Caki2 (cell line): ENCODE measurements at places on chromosomes 7 and 10. TPM values are rescaled to one million over a fixed set of nuclear protein-coding genes. Genes with fewer than 3 reads are reported as not detected.

DNA sequence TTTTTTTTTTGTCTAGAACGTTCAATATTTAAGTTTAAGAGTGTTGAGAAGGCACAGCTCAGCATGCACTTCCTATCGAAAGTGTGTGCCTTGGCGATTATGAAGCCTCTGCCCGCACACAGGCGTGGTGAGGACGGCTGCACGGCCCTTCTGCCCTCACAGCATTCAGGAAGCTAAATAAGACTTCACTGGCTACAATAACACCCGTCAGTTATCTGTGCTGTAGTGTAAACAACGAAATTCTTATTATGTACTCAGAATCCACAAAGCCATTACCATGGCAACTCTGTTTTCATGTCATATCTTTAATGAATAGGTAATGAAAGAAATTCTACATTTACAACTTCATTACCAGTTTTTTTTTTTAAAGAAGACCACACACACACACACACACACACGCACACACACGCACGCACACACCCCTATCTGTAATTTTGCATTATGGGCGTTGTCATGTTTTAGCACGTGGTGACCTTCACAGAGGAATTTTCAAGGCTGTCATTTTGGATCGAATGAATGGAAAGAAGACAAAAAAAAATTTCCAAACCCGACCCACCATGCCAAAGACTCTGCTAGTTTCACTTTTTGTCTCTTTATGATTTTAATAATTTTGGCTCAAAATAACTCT is 254.8 kb upstream of the CTBP2 start:
- no peak for DNase-seq

DNA sequence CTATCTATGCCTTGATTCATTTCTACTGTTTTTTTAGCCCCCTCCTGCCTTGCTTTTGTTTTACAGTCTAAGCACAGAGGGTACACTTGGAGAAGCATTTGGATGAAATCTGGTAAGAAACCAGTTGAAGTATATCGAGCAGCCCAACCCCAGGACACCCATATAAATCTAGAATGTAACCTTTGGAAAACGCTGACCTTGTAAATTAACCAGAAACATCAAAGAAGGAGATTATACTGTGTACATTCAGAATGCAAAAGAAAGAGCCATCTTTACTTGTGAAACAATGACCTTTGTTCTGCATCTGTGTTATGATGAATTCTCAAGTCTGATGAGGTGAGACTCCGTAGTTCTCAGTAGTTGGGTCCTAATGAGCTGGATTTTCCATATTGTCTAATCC is 49.3 kb upstream of the RAB18 start:
- no peak for DNase-seq

- peak; percentile 33 for DNase-seq
Observed at GRCh38 chr10:104309980-104310978, 28.0 kb downstream of the ITPRIP start.

GRCh38 chr10:3525832-3526449 is 259.1 kb downstream of the KLF6 start:
- peak; percentile 89 for DNase-seq

- no peak for DNase-seq
Observed at GRCh38 chr10:3294919-3295581, 122.5 kb upstream of the PITRM1 start.

DNA sequence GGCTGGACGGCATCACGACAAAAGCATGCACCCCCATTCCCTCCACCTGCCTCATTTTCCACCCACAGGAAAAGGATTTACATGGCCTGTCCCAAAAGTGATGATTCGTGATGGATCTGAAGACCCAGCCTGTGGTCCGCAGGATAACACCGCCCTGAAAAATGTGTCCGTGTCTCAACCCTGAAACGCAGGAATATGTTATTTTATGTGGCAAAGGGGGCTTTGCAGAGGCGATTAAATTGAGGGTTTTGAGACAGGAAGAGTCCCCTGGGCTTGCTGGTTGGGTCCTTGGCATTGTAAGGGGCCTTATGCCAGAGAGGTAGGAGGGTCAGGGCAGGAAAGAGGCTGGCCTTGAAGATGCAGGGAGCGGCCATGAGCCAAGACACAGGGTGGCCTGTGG is 80.2 kb upstream of the PPP2R2D start:
- DNase-seq: no peak

DNA sequence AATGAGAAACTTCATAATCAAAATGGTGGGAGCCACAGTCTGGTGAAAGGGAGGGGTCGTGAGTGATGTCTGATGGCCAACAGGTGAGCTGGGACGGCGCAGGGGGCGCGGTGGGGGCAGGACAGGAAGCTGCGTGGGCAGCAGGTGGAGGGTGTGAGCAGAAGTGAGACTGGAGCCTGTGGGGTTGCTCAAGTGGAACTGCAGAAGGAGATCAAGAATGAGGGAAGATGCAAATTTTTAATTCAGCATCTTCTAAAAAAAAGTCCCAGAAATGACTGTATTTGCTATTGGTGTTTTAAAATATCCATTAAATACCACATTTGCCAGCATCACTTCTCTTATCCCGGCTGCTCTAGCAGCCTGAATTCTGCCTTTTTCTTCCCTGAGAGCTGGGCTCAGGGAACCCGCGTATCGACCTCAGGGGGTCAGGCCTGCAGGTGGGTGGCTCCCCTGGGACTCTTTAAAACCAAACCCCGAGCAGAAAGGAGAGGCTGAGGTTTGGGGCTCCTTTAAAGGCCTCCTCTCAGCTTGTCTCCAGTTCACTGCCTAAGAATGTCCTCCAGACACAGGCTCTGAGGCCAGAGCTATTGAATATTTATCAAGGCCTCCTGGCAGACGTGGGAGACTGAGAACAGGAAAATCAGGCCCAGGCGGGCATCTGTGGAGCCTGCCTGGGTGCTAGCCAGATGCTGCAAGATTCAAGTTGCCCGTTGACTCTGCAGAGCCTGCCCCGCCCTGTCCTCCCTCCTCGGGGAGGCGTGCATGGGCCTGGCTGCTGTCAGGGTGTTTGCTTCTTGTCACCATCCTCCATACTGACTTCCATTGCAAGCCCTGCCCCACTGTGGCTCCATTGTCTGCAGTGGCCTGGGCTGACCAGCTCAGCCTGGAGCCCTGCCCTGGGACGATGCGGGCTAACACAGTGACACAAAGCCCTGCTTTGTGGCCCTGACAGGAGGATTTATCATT is 53.9 kb downstream of the SYPL1 start:
- no peak for DNase-seq

- no peak for DNase-seq
Observed at GRCh38 chr7:112538726-112539255, 58.0 kb downstream of the LSMEM1 start.

GRCh38 chr7:108146070-108146842 is 16.1 kb upstream of the LAMB4 start:
- peak; percentile 66 for DNase-seq

DNA sequence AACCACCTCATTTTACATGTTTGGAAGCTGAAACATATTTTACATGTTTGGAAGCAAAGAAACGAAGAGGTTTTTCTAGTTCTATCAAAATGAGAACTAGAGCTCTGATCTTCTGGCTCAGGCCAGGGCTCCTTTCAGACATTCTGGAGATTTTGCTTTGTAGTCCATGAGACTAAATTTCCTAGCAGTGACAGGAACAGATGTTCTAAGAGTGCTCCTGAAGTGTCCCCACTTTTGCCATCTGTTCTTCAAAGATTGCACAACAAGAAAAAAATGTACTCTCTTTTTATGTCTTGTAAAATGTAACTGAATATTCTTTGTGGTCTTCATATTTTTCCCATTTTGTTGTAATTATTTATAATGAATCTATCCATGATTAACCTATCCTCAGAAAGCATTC is 196.4 kb upstream of the PCLO start:
- no peak for DNase-seq

- DNase-seq: no peak
Observed at GRCh38 chr7:106021151-106022067, 58.3 kb downstream of the CDHR3 start.

- DNase-seq: no peak
Observed at GRCh38 chr7:603152-603951, 83.7 kb upstream of the PDGFA start.

DNA sequence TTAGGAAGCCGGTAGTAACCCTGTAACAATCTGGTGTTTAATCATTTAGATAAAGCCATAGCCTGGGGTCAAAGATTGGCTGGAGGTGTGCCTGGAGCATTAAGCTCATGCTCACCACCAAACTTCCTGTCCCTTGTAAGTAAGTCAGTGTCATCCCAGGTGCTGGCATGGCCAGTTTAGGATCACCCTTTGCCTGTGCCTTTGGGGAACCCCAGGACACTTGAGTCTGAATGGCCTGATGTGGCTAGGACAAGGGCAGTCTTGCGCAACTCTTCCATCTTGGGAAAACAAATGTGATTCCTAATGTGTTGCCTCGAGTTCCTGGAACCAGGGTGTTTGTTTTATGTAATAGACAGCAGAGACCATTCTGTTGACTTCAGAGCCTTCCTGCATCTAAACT is 154.8 kb downstream of the GRK5 start:
- no peak for DNase-seq

DNA sequence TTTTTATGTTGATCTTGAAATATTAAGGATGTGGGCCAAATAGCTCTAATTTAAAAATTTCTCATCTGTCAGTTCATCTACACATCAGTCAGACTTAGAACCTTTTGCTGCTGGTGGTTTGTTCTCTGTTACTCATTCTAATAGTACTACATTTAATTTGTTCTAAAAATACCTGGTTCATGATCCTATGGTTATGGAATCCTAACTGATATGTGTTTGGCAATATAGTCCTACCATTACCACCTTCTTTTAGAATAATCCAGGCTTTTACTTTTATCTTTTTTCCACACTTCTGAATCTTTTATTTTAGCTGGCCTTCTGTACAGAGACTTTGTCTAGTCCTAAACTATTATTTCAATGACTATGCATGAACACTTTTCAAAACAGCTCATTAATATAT is 116.9 kb downstream of the SVOPL start:
- no peak for DNase-seq

- no peak for DNase-seq
Observed at GRCh38 chr7:80070391-80070790, 64.2 kb upstream of the GNAI1 start.

The OR13A1 gene
- not detected in 2 replicates for total RNA-seq

The BEND7 gene
- total RNA-seq: 12.7 and 13.3 TPM in 2 replicates

The CREB5 gene
- 15.2 and 28.2 TPM in 2 replicates for total RNA-seq

The HOXA9 gene
- total RNA-seq: 46.9 and 62.2 TPM in 2 replicates

The CALHM3 gene
- total RNA-seq: 0.47 TPM in 1 of 2 replicates, not detected in the other
